ENCODE measurements at places on chromosomes 13 and 19.
A peak's percentile ranks its signal among the peaks of the same experiment; 100 is the strongest.

DNA sequence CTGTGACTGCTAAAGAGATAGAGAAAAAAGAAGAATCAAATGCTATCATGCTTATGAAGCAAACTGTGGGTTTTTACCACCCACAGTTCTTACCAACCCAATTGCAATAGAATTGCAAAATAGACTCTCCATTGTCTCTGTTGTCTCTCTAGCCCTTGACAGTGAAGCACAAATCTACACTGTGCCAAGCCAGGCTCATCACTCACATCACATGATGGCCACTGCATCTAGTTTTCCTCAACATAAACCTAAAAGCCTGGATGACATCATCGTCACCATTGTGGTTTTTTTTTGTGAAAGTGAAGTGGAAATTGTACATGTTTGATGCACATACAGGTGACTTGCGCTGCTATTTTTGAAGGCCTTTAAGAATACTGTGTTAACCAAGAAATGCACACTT lies 56.1 kb downstream of the KL start:
- DNase-seq: no peak

GRCh38 chr19:21604351-21604926 lies 99.0 kb downstream of the ZNF429 start:
- DNase-seq: no peak

- DNase-seq: no peak
Measured at GRCh38 chr13:49046519-49046918, 70.8 kb downstream of the FNDC3A start.

GRCh38 chr13:38308736-38309135 lies 40.9 kb upstream of the UFM1 start:
- no peak for DNase-seq

DNA sequence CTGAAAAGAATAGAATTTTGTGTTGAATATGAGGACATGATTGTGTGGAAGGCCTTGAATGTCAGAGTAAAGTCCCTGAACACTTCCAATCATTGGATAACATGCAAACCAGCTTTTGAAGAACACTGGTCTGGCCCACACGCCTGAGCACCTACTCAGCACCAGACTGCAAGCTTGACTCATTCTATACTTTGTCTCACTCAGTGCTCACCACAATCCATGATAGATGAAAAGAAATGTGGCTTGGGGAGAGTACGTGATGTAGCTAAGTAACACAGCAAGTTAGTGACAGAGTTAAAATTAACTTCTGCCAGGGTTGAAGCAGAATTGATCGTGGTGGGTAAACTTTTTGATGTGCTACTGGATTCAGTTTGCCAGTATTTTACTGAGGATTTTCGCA lies 12.0 kb downstream of the DLEU7 start:
- no peak for DNase-seq

DNA sequence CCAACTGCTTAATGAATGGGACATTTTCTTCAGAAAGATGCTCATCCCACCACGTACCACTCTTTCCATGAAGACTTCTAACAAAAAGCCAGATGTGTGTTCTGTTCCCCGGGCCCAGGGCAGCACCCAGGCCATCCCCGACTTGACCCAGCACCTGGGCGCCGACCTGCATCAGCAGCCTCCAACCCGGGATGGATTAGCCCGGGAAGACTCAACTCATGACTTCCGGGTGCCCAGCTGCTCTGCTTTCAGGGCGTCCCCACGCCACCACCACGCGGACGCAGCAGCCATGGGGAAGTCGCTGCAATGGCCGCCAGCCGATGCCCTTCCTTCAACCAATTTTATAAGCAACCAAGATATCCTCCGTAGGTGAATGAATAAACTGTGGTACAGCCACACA lies 123.8 kb upstream of the TUBA3C start:
- DNase-seq: no peak

DNA sequence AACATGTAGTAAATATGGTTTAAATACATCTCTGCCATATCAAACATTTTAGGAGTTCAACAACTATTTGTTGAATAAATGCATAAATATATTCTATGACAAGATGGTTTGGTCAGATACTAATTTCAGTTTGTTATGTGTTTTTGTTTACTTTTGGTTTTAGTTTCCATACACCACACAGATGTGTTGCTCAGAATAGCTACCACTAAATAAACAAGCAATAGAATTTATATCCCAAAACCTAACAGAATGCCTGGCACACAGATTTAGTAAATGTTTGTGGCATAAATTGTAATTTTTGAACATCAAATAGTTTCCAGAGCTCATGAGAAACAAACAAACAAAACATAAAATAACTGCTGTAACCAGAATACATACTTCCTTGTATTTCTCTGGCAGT lies 126.8 kb upstream of the ATXN8OS start:
- no peak for DNase-seq

DNA sequence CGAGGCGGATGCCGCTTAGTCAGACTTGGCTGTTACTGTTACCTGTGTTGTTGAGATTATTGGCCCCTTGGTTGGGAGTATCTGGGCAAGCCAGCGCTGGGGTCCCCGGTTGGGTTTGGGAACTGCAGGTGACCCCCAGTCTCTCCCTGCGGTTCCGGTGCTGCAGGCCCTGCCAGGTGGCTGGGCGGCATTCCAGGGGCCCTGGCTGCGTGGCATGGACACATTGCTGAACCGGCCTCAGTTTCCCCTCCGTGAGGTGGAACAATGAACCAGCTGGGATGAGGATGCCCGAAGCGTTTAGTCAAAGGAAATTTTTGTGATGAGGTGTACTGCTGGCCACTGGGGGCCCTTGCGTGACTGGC lies 538 bp downstream of the B3GNT3 start:
- no peak for DNase-seq

DNA sequence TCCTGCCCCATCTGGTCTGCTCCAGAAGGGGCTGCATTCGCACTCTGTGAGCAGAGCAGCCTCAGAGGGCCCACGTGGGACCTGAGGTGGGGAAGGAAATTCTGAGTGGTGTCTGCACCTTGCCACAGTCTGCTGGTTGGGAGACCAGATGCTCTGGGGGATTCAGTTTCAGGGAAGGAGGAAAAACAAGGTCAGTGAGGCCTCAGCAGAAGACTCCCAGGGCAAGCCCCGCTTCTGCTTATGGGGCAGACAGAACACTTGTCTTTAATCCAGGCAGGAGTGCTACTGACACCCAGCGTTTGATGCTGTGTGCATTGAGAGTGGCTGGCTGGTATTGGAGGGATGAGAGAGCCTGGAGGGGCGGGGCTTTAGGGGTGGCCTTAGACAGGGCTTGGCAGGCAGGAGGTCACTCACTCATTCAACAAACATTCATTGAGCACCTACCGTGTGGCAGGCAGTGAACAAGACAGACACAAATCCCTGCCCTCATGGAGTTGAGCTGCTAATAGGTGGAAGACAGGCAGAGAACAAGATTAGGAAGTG lies 4.9 kb upstream of the CLEC17A start:
- no peak for DNase-seq

GRCh38 chr13:95957331-95957730 lies 95.9 kb downstream of the UGGT2 start:
- DNase-seq: no peak

- peak; percentile 89 for DNase-seq
Measured at GRCh38 chr19:55580628-55581144, at the start of gene ZNF579. TSS of gene ZNF579 (minus strand) at chr19:55580848. CDS start at chr19:55579639, 1,209 bp downstream.

All from WTC11 (cell line).